ENCODE measurements at places on chromosomes 2 and 18.

DNA sequence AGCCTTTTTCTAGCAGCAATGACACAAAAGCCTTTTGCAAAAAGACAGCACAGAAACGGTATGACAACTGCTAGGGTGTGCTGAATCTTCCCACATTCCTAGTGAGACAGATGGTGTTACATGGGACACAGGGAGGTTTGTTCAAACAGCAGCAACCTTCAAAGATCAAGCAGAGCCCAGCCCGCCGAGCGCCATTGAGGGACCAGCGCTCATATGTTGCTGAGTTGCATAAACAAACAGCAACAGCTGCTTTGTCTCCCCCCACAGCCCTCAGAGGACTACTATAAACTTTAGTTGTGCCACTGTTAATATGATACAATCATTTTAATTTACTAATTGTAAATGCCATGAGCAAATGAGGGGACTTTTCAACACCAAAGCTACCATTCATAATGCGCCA lies 117.7 kb downstream of the ZEB2 start:
- peak; percentile 41 for DNase-seq

GRCh38 chr2:191927319-191927867 lies 80.5 kb upstream of the CAVIN2 start:
- DNase-seq: peak; percentile 60

DNA sequence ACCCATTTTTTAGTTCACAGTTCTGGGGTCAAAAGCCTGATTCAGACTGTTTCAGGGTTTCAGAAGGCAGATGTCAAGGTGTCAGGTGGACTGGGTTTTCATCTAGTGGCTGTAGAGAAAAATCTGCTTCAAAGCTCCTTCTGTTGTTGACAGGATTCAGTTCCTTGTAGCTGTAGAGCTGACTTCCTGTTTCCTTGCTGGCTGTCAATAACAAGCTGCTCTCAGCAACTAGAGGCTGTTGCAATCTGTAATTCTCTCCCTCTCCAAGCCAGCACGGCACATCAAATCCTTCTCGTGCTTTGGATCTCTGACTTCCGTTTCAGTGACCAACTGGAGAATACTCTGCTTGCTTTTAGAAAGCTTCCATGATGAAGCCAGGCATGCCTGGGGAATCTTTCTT lies 179.4 kb downstream of the DOK6 start:
- DNase-seq: no peak

GRCh38 chr2:132573444-132574007 lies 96.5 kb downstream of the LYPD1 start:
- DNase-seq: no peak

- DNase-seq: no peak
Measured at GRCh38 chr2:24228470-24228869, 53.6 kb downstream of the FAM228A start.

DNA sequence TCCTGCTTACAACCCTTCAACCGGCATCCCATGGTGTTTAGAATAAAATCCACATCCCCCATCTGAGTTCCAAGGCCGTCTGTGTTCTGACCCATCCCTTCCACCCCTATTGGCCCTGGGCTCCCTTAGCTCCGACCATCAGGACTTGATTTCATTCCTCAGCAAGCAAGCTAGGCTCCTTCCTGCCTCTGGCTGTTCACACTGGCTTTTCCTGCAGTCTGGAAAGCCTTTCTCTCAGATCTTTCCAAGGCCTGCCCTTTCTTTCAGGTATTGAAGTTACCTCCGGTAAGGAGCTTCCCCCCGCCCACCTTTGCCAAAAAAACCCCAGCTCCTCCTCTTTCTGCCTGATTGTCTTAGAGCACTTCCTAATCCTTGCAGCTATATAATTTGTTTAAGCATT lies 86.8 kb downstream of the CLIP4 start:
- no peak for DNase-seq

GRCh38 chr2:112096098-112096497 lies 41.0 kb downstream of the TMEM87B start:
- DNase-seq: no peak

GRCh38 chr2:53442783-53443182 lies 324.8 kb upstream of the CHAC2 start:
- DNase-seq: no peak

GRCh38 chr2:101400506-101401325 lies 13.4 kb upstream of the CREG2 start:
- DNase-seq: no peak

DNA sequence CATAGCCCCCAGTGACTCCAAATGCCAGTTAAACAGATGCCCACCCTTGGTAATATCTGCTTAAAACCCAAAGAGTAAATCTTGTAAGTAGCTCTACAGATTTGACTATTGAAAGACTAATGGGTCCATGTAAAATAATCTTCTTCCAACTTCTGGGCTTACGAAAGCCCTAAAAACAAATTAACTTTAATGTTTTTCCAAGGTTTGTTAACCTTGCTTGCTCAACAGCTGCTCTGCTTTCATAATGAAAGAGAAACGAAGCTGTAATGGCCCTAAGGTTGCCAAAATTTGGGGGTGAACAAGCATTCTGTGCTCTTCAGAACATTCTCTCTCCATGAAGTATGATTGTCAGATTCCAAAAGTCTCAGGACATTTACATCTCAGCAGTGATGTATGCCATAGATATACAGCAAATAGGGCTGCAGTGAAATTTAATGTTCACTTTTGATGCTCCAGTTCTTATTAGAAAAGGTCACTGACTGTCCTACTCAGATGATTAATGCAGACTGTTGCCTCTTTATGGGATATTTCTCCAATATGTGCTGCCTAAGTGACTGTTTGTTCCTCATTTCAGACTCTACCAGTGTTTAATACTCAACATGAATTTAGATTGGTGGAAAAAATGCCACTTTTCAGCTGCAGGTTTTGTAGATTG lies 436.3 kb upstream of the CHST9 start:
- no peak for DNase-seq

GRCh38 chr2:191891656-191892055 lies 44.8 kb upstream of the CAVIN2 start:
- DNase-seq: no peak

Data from left cardiac atrium (tissue), 4 donors.